Activated CD4-positive, alpha-beta T cell treated with anti-CD3 and anti-CD28 coated beads for 1 hour (primary cell): ENCODE measurements at places on chromosomes 16 and 17.

DNA sequence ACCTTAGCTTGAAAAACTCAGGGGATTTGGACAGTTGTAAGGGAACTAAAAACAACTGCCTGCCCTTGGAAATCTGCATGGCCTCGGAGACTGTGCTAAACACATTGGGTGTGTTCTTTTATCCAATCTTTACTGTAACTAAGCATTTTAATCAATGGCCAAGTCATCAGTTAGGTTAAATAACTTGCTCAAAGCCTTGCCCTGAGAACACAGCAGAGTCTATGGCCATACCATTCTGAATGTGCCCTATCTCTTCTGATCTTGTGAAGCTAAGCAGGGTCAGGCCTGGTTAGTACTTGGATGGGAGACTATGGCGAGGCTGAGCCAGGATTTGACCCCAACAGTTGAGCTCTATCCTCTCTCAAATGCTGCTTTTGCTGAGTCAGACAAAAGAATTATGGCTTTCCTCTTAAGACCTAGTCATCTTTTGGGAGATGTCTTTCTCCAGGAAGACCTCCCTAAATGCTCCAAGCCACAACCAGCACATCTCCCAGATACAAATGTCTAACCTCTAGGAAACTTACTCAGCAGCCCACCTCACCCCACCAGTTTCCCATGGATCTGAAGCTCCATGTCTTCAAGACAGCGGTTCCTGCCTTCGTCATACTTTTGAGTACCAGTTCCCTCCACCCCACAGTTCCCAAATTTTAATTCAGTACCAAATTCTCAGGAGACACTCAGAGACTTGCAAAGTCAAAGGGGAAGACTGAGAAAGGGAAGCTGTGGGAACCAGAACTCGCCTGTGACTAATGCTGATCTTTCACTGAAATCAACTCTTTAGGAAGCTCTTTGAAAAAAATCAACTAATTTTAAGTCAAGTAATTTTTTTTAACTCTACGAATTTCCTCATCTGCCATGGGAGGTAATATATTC lies 336.1 kb downstream of the MAF start:
- no peak for DNase-seq

GRCh38 chr17:5019475-5019956 lies 15.7 kb downstream of the SLC52A1 start:
- peak; percentile 41 for DNase-seq

- no peak for DNase-seq
Observed at GRCh38 chr16:66245072-66245471, 121.4 kb upstream of the CDH5 start.

DNA sequence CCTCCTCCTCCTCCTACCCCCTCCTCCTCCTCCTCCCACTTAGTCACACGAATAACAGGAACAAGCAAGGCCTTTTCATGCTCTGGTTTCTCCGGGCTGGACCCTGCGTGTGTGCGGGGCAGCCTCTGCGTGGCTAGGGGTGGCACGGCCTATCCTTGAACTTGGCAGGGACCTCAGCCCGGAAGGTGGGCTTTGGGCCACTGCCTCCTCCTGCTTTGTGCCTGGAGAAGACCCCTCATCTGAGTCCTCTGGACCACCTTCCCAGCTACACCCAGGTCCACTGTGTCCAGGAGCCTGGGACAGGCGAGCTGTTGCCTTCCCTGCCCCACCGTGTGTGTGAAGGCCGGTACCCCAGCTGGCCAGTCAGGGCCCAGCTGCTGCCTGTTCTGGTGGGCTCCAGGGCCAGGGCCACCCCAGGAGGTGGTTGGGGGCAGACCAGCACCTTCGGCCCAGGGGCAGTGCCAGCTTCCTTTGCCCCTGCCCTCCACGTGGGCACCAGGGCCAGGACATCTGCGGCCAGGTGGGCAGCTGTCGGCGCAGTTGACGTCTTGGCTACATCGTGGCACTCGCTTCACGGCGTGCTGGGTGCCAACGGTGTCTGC lies 35.4 kb downstream of the GINS2 start:
- DNase-seq = no peak

DNA sequence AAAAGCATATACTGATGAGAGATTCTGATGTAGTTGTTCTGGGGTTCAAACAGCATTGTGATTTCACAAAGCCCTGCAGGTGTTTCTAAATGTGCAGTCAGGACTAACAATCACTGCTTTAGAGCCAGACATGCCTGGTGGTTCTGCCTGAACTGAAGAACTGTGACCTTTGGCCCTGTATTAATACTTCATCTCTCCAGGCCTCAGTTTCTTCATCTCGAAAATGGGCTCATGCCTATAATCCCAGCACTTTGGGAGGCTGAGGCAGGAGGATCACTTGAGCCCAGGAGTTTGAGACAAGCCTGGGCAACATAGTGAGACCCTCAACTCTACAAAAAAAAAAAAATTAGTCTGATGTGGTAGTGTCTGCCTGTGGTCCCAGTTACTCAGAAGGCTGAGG lies 3.9 kb downstream of the DNAI2 start:
- DNase-seq = no peak

- no peak for DNase-seq
Observed at GRCh38 chr16:15587152-15587825, 55.7 kb downstream of the MARF1 start.

DNA sequence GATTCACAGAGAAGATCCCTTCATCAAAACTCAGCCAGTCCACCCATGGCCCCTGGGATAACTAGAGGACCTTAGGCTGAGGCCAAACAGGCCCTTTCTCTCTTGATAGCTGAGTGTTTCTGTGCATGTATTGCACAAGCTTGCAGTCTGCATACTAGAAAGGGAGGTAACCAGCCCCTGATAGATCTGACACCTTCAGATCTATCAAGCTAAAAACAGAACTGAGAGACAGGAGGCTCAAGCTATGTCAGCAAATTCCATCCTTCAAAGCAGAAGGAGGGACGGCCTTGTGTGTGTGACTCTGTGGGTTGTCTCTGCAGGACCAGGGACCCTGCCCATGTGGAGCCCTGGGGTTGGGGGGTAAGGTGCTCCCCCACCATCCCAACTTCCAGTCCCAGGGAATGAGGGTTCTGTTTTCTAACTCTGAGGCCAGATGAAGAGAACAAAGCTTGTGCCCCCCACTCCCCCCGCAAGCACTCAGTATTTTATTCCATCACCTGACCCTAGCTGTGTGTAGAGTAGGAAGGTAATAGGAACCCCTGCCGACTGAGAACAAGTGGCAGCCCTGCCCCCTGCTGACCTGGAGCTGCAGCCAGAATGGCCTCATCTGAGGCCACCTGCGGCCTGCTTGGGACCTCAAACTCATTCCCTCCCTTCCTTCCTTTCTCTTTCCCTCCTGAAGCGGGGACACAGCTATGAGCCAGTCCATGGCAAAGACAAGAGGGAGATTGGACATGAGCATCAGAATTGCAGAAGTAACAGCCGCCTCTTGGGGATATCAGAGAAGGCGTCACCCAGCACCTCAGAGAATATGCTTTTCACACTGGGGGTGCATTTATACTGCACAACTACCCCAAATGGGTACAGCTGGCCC lies 63.8 kb downstream of the SMPD3 start:
- DNase-seq = no peak

GRCh38 chr17:57707892-57708291 lies 37.2 kb downstream of the CCDC182 start:
- DNase-seq = no peak

- no peak for DNase-seq
Observed at GRCh38 chr16:85445064-85445778, 167.9 kb upstream of the GSE1 start.

DNA sequence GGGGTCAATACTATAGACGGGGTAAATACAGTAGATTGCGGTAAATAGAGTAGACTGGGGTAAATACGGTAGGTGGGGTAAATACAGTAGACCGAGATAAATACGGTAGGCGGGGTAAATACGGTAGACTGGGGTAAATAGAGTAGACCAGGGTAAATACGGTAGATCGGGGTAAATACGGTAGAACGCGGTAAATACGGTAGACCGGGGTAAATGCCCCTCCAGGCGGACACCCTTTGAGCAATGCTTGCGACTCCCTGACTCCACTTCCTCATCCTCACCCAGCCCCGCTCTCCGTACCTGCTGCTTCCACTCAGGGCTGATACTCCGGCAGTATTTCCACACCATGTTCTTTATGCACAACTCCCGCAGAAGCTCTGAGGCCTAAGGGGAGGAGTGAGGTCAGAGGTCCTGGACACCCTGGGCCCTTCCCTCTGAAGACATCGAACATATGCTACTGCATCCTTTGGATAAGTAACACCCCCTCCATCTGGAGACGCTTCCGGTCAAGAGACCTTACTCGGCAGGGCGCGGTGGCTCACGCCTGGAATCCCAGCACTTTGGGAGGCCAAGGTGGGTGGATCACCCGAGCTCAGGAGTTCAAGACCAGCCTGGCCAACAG lies 13.3 kb upstream of the CRK start:
- no peak for DNase-seq

DNA sequence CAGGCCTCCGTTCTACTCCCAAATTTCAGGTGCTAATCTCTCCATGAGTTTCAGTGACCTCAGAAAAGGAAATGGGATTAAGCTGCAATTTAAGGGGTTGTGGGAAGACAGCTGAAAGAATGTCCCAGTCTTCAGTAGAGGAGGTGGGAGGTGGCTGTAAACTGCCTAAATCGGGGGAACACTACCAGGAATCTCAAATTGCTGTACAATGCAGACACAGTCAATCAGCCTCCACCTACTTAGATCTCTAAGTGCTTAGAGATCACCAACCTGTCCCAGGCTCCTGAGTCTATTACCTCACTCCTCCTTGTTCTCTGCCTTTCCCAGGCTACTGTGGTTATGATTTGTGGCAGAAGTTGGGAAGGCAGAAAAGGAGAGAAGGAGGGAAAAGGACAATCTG lies 8.3 kb upstream of the TBX21 start:
- DNase-seq = no peak

GRCh38 chr17:75517297-75517865 lies 1.1 kb downstream of the TSEN54 start:
- no peak for DNase-seq

DNA sequence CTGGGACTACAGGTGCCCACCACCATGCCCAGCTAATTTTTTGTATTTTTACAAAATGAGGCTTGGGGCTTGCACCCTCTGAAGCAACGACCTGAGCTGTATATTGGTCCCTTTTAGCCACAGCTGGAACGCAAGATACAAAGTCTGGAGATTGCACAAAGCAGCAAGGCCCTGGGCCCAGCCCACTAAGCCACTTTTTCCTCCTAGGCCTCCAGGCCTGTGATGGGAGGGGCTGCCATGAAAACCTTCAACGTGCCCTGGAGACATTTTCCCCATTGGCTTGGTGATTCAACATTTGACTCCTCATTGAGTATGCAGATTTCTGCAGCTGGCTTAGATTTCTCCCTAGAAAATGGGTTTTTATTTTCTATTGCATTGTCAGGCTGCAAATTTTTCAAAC lies 69.2 kb downstream of the CYB561 start:
- no peak for DNase-seq

DNA sequence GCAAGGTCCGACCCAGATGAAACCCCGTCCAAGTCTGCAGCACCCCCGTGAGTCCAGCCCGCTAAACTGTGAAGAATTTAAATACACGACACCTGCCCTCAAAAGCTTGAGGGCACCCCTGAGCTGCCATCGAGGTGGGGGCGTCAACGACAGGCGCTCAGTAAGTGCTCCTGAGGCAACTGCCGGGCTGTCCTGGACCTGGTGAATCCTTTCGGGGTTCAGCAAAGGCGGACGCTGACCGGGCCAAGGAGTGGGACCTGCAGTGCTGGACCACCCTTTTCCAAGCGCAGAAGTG lies 512 bp upstream of the ENDOV start:
- DNase-seq = no peak

GRCh38 chr17:43517615-43518386 lies 28.3 kb downstream of the ETV4 start:
- no peak for DNase-seq

DNA sequence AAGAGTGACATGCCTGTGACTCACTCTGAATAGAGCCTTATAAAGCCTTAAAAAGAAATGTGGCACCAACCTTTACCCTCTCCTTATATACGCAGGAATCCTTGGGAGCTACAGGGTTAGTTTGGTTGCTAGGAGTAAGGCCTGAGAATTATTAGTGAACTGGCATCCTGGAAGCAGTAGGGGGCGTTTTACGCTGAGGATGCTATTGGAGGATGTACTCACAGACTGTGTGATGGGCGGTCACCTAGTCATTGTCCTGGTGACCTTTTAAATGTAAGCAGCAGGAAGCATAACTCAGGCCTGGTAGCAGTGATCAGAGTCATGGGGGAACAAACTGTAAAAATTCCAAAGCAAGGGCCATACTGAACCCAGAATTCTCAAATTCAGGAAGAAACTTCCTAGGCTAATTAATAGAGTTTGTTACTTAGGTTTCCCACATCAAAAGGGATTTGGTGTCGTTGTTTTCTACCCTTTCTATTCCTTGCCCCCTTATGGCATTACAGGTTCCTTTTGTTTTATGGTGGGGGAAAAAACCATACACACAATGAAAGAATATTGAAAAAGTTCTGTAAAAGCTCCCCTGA lies 153.8 kb downstream of the SNX11 start:
- DNase-seq = no peak

GRCh38 chr16:84916178-84916577 lies 95.2 kb downstream of the ZDHHC7 start:
- DNase-seq = no peak

DNA sequence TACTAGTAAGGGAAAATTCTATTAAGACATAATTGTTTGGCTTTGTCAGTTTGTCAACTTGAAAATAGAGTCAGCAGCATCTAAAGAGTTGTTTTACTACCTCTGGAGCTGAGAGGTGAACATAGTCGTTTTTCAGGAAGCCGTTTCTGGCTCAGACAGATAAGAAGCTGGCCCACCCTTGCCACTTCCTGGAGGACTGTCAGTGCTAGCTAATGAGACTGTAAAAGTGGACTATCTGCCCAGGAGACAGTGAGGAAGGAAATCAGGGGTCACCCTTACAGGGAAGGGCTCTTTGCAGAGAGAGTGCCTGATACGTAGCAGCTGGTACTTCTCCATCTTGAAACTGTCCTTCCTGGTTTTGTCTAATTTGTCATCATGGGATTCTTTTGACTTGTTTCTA lies 328.7 kb downstream of the WWOX start:
- DNase-seq = no peak

DNA sequence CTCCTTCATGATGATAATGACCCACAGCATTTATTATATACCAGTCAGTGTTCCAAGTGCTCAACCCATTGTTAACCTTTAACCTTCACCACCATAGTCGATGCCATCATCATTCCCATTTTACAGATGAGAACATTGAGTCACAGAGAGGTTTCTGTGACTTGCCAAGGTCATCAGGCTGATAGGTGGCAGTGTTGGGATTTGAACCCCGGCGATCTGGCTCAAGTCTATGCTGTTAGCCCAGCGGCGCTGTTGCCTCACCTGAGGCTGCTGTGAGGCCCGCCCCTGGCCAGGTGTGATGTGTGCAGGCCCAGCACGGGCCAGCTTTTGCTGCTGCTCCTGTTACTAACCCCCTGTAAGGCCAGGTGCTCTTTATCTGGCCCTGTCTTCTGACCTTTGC lies 101.2 kb downstream of the OR1D5 start:
- no peak for DNase-seq
